Thoracic aorta (tissue), 2 donors: ENCODE measurements at places on chromosomes 11 and 22. TPM values are rescaled to one million over a fixed set of nuclear protein-coding genes. Genes with fewer than 3 reads are reported as not detected.

- no peak for DNase-seq
These were observed 44.7 kb upstream of the CXCR5 start for GRCh38 chr11:118838905-118839553.

DNA sequence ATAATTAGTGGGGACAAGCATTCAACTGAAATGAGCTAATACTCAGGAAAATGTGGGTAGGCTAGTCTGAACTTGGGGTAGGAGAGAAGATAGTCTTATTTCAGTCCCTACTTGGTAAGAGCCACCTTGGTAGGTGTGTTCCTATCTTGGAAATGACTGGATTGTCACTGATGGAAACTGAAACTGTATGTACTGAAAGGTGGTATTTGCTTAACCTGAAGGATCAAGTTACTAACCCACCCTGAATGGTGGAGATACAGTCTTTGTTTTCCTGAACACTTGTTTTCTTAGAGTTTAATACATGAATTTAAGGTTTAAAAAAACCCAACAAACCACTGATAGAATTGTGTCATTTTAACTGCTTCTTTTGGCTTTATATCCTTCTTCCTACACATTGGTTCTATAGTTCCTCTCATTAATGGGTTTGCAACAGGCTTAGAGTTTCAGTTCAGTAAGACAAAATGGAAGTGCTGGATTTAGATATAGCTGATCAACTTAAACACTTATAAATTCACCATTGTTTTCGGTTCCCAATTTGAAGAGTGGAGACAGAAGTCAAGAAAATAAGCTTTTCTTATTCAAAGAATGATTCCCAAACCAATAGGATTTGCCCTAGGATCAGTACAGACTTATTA lies 4.2 kb downstream of the FAR1 start:
- no peak for DNase-seq

PANX3 gene
- total RNA-seq: not detected

LRRC51 gene
- 6.1 TPM for total RNA-seq
